ENCODE measurements at places on chromosomes 7 and 10.
A peak's percentile ranks its signal among the peaks of the same experiment; 100 is the strongest.

- DNase-seq: no peak
These were observed 49.8 kb downstream of the SEMA3E start for GRCh38 chr7:83599131-83599530.

GRCh38 chr10:36578306-36578705 lies 547.1 kb upstream of the ANKRD30A start:
- peak; percentile 53 for DNase-seq

GRCh38 chr7:151060416-151061212 lies 1.2 kb downstream of the SLC4A2 start:
- no peak for DNase-seq

DNA sequence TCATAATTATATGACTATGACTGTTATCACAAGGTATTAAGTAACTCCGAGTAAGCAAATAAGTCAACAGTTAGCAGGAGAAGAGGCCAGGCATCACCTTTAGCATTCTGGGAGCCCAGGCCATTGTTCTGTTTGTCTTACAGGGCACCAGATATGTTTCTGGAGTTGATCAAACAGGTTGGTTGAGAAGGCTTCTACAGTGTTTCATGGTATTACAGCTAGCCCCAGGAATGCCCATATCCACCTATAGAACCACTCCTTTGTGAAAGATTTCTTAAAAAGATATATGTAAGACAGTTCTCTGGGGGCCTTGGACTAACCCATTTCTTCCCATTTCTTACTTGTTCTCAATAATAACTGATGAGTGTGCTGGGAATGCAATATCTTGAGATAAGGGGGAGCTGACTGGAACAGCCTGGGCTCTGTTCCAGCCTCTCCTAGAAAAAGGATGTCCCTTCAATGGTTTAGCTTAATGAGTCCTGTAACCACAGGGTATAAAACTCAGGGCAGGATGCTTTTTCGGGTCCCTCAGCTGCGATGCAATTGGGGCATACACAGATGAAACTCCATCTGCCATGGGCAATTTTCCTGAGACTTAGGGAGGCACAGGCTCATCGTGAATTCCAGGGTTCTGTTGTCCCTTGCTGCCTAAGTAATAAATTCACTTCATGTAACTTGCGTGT lies 286.4 kb downstream of the BAMBI start:
- DNase-seq: no peak

DNA sequence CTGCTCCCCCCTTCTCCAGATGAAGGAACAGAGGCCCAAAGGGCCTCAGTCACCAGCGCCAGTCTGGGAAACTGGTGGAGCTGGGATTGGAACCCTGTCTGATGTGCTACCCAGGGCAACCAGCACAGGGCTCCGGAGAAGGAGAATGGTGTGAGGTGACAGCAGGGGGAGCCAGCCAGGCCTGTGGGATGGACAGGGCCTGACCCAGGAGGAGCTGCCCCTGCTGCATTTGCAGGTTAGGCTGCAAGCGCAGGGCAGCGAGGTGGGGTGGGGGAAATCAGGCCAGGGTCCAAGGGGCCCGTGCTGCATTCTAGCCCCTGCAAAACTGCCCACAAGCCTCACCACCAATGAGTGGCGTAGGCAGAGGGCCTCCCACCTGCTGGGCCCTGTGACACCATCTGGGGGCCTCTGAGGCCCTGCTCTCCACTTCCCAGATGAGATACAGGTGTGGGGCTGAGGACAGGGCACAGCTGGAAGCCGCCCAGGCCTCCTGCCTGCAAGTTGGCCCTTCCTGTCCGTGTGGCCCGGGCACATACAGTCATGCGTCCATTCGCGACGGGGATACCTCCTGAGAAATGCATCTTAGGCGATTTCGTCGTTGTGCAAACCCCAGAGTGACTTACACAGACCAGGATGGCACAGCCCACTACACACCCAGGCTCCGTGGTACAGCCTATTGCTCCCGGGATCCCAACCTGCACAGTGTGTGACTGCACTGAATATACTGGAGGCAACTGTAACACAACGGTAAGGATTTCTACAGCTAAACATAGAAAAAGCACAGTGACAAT lies 45.3 kb downstream of the RASGEF1A start:
- DNase-seq: no peak

GRCh38 chr7:26681819-26682418 lies 182.5 kb downstream of the SKAP2 start:
- DNase-seq: no peak

DNA sequence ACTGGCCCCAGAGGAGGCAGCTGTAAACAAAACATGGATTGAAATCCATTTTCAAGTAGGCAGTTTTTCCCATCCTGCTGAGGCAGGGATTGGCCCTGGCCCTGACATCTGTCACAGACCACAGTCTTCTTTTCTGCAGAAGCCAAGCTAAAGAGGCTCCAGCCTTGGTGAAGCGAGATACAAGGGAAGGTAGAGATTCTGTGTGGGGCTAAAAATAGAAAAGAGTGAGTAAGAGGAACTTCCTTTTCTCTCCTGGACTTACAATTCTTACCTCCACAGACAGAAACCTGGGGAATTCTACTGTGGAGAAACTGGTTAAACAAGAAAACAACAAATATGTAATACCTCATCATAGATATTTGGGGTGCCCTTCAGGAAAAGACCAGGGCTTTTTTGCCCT lies 624.8 kb upstream of the FZD8 start:
- DNase-seq: no peak

GRCh38 chr7:50824882-50825281 lies 42.2 kb upstream of the GRB10 start:
- DNase-seq: no peak

- DNase-seq: no peak
These were observed 73.0 kb upstream of the LRRC4 start for GRCh38 chr7:128104108-128104742.

DNA sequence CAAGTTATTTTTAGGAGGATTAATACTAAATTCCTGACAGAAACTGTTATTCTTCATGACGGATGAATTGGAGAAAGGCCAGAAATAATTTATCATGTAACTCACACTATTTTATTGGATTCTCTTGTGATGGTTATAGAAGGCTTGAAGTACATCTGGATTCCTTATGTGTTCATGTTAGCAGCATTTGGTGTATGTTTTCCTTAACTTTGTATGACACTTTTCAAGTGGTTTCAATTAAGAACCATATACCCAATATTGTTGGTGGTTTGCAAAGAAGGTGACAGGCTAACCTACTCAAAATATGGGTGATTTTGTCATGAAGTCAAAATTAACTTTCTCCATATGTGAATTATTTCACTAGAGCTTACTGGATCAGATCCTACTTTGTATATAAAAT lies 532.2 kb upstream of the CNTNAP2 start:
- DNase-seq: no peak

DNA sequence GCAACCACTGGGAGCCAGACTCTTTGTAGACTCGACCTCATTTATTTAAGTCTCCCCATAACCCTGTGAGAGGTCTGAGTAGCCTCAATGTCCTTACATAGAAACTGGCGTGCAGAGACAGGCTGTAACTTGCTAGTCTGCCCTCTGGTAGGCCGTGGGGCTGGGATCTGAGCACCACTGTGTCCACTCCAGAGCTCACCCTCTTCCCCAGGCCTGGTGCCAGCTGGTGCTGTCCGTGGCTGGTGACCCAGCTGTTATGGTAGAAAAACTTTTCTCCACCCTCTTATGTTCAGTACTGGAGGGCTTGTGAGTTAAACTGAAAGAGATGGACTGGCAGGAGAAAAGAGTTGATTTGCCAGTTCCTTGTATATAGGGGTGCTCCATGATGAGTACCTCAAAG lies 41.9 kb downstream of the ADAMTS14 start:
- no peak for DNase-seq

GRCh38 chr10:11301571-11302111 lies 284.0 kb downstream of the CELF2 start:
- no peak for DNase-seq

- no peak for DNase-seq
These were observed 29.9 kb downstream of the BMPR1A start for GRCh38 chr10:86786368-86786767.

DNA sequence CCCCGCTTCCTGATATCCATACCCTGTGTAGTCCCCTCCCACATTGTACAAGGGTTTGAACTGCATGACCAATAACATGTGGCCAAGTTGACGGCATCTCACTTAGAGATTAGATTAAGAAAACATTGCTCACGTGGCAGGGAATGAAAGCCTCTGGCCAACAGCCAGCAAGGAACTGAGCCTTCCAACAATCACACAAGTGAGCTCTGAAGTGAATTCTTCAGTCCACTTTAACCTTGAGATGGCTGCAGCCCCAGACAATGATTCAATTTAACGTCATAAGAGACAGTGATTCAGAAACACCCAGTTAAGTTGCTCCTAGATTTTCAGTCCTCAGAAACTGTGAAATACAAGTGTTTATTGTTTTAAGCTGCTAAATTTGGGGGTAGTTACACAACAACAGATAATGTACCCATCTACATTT lies 165.9 kb upstream of the PLXNA4 start:
- peak; percentile 55 for DNase-seq

DNA sequence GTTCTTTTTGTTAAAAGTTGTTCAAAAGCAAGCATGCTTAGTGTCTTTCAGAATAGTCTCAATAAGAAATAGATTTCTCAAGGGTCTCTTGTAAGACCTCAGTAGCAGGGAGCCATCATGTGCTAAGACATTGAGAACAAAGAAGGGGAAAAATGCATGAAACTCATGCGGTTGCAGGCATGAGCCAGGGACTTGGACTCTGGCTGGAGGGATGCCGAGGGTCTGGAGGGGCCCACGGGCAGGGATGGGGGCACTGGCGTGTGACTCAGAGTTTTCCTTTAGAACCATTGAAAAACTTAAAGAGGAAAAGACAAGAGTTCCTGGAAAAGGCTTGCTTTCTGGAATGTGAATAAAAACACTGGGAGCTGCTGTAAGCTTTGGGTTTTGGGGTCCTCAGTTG lies 253.3 kb downstream of the CCDC3 start:
- no peak for DNase-seq

- DNase-seq: no peak
These were observed 59.0 kb downstream of the MET start for GRCh38 chr7:116731023-116731395.

DNA sequence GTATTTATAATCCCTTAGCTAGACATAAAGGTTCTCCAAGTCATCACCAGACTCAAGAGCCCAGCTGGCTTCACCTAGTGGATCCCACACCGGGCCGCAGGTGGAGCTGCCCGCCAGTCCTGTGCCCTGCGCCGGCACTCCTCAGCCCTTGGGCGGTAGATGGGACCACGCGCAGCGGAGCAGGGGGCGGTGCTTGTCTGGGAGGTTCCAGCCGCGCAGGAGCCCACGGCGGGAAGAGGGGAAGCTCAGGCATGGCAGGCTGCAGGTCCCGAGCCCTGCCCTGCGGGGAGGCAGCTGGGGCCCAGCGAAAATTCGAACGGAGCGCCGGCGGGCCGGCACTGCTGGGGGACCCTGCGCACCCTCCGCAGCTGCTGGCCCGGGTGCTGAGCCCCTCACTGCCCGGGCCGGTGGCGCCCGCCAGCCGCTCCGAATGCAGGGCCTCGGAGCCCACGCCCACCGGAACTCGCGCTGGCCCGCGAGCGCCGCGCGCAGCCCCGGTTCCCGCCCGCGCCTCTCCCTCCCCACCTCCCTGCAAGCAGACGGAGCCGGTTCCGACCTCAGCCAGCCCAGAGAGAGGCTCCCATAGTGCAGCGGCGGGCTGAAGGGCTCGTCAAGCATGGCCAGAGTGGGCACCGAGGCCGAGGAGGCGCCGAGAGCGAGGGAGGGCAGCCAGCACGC lies 675.6 kb downstream of the REEP3 start:
- DNase-seq: no peak

- DNase-seq: no peak
These were observed 3.7 kb upstream of the IL2RA start for GRCh38 chr10:6065835-6066234.

GRCh38 chr10:87931836-87932230 lies 68.4 kb downstream of the PTEN start:
- DNase-seq: no peak

GRCh38 chr10:126924915-126925300 lies 19.7 kb downstream of the DOCK1 start:
- DNase-seq: no peak

DNA sequence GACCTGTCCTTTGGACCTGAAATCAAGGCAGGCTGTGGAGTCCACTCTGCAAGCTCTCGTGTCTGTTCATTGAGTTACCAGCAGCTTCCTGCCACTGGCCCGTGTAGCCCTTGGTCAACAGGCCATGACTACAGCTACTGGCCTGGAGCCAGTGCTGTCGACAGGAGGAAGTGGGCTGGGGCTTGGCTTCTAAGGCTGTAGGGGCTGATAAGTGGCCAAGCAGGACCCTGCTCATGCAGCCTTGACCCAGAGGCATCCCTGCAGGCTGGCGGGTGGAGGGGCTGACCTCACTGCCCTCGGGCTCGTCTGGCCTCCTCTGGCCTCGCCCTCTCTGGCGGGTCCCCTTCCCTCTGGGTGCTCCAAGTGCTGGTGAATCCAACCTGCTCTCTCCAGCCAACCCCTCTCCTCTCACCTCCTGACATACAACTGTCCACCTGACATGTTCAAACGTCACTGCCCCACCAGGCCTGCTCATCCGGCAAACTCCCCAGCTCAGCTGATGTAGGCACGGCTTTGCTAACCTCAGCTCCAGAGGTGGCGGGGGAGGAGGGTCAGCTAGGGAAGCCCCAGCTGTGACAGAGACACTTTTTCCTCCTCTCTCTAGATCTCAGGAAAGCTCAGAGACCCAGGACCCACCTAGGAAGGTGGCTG lies 188.6 kb upstream of the LYZL2 start:
- DNase-seq: no peak

- DNase-seq: peak; percentile 49
These were observed 53.8 kb downstream of the WDR37 start for GRCh38 chr10:1109795-1110673.

GRCh38 chr7:98470485-98471240 lies 69.8 kb upstream of the BAIAP2L1 start:
- DNase-seq: no peak

Measured in AG04449 (cell line).